NCI-H2227 treated with DMSO at 0.1 percent for 48 hours (cell line): ENCODE measurements at places on chromosomes 3 and 15.

GRCh38 chr3:40718209-40718608 lies 193.4 kb downstream of the ZNF621 start:
- no peak for DNase-seq

- no peak for DNase-seq
These were observed 140.0 kb upstream of the MEF2A start for GRCh38 chr15:99425657-99426301.

GRCh38 chr3:121992601-121993560 lies 29.2 kb downstream of the ILDR1 start:
- DNase-seq = no peak

GRCh38 chr15:94877833-94878232 lies 646.5 kb downstream of the MCTP2 start:
- DNase-seq = no peak

DNA sequence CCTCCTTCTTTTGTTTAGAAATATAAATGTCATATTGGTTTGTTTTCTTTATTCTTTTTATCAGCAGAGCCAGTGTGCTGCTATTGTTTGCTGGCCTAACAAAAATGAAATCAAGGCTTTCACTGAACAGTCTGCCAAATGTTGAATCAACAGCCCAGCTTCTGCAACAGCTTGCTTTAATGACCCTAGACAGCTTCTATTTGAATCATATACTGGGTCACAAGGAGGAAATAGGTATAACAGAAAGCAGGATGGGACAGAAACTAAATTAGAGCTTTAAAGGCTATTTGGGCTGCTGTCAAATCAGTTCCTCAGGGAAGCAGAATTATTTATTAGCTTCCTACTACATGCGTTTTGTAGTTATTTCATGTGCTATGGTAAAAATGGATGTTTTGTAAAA lies 12.1 kb upstream of the DNAJC13 start:
- DNase-seq = no peak

- DNase-seq = no peak
These were observed 166.7 kb downstream of the FOXP1 start for GRCh38 chr3:71416876-71417275.

DNA sequence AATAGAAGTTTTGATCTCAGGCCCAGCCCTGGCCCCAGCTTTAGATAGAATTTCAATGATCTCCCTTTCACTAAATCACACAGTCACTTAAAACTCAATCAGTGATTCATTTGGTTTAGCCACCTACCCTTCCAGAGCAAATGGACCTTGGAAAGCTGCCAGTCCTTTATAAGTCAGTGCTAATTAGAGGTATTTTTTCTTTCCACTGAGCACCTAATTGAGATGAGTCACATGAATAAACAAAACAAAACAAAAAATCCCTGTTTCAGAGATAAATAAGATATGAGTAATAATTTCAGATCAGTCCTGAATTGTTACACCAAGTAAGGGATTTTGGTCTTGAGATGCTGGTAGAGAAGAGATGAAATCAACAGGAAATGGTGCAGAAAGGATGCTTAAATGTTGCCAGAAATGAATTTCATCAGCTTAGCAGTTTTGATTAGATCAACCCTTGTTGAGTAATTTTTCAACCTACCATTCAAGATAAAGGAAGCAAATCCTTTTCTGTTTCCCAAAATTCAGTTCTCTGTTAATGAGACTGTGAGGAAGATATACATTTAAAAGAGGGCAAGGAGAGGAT lies 352.0 kb upstream of the COL8A1 start:
- no peak for DNase-seq

DNA sequence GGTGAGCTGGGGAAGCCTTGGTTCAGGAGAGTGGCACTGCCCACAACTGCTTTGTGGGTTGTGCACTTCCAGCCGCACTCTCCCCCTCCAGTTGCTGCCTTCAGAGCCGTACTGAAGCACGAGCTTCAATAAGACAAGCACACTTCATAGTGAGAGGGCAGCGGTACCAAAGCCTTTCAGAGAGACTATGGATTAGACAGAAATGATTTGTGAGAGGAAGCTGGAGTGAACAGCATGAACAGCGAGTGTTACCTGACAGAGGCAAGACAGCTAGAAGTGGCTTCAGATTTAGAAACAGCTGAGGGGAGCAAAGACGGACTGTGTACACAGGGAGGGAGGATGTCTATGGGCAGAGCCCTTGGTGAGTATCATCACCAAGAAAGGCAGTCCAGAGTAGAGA lies 31.1 kb downstream of the HCLS1 start:
- no peak for DNase-seq

GRCh38 chr15:29044503-29044901 lies 158.7 kb downstream of the APBA2 start:
- DNase-seq = no peak

DNA sequence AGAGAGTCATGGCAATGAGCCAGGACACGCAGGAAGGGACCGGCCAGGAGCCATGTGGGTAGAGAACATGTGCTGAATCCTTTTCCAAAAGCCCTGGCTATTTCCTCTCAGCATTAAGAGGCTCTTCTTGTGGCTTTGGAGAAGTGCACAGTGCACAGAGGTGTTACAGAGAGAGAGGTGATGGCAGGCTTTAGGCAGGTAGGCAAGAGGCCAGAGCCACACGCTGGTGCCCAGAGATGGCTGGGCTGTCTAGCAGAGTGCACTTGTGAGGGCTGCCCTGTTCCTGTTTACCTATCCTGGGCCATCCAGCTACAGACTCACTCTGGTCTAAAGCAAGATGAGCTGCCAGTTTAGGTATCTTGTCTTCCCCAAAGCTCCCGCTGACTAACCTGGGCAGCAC lies 402.6 kb downstream of the OCA2 start:
- DNase-seq = no peak

- DNase-seq = no peak
These were observed 558 bp upstream of the NCEH1 start for GRCh38 chr3:172711454-172711795.

DNA sequence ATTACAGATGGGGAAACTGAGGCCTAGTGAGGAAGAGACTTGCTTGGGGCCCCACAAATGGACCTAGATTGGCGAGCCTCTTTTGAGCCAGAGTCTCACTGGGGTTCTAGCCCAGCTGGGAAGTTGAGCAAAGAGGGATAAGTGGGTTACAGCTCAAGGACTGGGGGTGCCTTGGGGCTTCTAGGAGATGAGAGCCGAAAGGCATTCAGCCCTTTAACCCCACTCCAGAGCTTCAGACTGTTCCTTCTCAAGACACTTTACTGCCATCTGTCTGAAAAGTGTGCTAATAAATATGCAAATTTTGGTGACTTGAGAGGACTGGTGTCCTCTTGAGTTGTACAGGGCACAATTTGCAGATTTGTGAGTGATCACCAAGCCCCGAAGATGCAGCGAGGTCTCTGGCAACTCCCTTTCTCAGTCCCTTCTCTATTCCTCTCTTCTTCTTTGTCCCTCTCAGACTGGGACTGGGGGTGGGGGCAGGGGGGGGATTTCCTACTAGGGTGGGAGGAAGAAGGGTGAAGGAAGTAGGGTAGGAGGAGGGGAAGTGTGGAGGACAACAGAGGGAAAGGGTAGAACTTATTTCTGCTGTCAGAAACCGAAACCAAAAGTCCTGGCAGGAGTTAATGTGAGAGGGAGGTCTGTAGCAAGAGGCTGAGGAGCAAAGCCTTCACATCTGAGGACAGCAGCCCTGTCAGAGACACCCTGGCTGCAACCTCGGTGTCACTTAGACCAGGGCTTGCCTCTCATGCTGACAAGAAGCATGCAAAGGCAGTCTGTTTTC lies 16.2 kb upstream of the ANKDD1A start:
- DNase-seq = no peak

DNA sequence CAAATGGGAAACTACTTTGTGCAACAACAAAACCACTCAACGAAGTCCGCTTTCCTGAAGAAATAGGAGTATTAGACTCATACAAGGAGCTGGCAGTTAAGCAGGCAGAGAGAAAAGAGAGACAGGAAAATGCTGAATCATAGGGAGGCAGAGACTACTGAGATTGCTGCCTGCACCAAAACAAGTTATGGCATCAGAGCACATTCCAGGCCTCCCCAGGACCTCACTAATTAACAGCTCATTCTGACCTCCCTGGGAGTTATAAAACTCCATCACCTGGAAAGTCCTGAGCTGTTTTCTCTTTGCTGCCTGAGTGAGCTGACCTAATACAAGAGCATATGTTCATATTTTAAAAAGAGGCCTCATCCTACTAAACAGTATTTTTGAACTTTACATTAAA lies 741.0 kb downstream of the MCTP2 start:
- DNase-seq = no peak

GRCh38 chr3:73768524-73769308 lies 144.0 kb upstream of the PDZRN3 start:
- DNase-seq = no peak

- DNase-seq = no peak
These were observed 98.3 kb downstream of the ANO10 start for GRCh38 chr3:43523454-43524053.

DNA sequence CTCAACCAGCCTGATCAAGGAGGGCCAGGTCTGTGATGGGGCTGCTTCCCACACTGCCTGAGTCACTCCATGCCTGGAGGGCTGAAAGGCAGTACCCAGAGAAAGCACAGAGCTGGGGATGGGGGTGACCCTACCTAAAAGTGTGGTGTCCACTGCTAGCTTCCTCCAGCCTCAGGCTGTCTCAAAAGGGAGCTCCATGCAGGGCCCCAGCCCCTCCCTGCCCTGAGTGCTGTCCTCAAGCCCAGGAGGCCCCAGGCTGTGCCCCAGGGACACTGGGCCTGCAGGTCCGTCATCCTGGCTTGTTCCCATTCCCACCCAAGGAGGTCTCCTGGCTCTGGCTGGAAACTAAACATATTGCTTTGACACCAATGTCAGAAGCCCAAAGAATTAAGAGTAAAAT lies 56.8 kb downstream of the ZNF445 start:
- DNase-seq = no peak

DNA sequence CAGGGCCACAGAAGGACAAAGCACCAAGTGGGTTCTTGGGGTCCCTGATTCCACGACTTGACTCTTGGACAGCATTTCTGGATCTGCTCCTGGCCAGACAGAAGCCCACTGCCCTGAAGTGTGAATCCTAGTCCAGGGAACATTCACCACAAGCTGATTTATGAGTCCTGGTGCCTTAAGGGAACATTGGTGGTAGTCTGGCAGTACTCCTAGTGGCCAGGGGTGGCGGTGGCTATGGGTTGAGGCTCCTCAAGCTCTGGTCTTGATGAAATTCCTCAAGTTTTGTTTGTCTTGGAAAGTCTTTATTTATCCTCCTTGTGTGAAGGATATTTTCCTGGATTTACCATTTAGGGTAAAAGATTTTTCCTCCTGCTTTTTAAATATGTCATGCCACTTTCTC lies 307.5 kb downstream of the PYDC2 start:
- DNase-seq = no peak
